ENCODE measurements at places on chromosomes 7 and 10. TPM values are rescaled to one million over a fixed set of nuclear protein-coding genes. Genes with fewer than 3 reads are reported as not detected.

- DNase-seq, result no peak
Observed at GRCh38 chr10:123252779-123253178, 98.6 kb downstream of the BUB3 start.

GRCh38 chr7:68411742-68412141, 1186.5 kb upstream of the AUTS2 start:
- no peak for DNase-seq

- DNase-seq, result no peak
Observed at GRCh38 chr7:45216181-45216580, 58.6 kb downstream of the RAMP3 start.

DNA sequence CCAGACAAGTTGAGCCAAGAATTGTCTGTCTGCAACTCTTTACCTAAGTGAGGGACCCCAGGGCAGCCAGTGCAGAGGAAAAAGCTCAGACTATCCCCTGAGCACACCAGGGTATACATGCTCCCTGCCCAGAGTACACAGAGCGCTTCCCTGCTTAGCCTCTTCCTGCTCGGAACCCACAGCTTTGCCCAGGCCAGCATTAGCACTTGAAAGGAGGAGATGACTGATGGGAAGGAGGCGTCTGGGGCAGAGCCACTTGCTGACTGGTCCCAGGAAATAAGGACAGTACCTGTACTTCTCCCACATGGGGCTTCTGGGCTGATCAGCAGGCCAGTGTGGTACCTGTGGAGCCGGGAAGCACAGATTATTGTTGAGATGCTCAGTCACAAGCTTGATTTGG, 48.4 kb upstream of the TRIM8 start:
- DNase-seq, result no peak

DNA sequence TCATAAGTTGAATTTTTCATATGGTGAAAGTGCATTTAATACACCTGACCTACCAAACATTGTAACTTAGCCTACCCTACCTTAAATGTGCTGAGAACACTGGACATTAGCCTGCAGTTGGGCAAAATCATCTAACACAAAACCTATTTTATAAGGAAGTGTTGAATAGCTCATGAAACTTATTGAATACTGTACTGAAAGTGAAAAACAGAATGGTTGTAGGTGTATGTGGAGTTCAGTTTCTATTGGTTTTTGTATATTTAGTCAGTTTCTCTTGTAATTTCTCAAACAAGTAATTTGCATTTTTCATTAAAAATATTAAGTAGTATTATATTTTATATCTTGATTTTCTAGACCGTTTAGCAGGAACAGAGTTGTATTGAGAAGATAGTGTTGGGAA, 15.3 kb downstream of the CCDC7 start:
- DNase-seq, result no peak

- no peak for DNase-seq
Observed at GRCh38 chr7:128934361-128935341, 3.1 kb upstream of the IRF5 start.

GRCh38 chr7:122942765-122943164, 52.7 kb downstream of the TAS2R16 start:
- no peak for DNase-seq

DNA sequence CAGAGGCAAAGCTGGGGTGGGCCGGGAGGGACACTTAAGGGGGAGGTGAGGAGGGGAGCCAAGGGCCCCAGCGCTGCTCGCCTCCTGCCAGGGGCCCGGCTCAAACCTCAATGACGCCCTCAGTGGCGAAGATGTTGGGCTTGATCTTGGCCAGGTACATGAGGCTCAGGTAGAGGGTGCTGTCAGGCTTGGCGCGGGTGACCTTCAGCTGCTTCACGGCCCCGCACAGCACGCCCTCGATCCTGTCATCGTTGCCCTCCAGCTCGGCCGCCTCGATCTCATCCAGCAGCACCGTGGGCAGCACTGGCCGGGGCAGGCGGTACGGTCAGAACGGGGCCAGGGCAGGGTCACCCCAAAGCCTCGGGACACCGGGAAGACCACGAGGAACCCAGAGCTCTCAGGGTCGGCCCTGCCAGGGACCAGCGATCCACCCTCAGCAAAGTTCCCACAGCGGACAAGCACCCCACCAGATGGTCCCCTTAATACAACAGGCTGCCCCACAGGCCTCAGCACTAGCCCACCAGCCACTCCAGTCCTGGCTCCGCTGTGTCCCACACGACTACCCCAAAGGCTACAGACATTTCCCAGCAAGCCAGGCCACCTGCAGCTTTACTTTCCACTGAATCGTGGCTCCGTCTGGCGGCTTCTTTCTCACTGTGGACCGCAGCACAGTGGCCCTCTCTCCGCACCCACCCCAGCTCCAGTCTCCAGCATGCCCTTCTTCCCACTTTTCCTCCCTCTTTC, 4.0 kb downstream of the INTS1 start:
- no peak for DNase-seq

GRCh38 chr7:46173476-46174195, 252.6 kb upstream of the IGFBP3 start:
- DNase-seq, result no peak

DNA sequence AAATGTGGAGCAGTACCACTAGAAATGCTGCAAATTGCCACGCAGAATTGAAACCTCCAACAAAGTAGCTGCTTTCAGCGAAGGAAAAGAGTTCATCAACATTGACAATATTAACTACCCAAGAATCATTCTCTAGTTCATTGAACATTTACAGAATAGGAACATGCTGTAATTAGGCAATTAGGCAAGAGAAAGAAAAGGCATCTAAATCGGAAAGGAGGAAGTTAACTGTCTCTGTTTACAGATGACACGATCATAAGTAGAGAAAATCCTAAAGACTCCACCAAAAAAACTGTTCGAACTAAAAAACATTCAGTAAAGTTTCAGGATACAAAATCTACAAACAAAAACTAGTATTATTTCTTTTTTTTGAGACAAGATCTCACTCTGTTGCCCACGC, 8.9 kb upstream of the PKD1L1 start:
- no peak for DNase-seq

DNA sequence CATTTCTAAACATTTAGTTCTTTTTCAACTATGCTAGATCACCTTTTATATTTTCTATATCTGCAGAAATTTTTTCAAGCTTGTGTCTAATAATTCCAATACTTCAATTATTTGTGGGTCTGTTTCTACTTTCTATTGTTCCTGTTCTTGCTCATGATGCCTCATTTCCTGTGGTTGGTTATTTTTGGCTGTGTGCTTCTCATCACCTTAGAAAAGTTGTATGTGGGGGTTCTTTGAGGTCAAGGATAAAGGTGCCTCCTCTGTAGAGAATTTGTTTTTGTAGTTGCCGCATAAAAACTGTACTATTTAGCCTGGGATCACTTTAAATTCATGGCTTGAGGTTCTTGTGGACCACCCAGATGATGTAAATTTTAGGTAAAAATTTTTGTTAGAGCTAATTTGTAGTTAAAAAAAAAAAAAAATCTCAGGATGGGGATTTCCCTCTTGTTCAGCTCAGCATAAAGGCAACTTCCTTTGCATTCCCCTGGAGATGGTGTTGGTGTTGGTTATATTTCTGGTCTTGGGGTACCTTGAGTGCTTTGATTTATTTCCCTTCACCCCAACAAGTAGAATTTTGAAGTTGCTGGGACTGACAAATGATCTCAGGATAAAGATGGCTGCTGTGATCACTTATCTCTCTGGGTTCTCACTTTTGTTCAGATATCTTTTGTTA, 27.0 kb upstream of the JAZF1 start:
- DNase-seq, result no peak

DNA sequence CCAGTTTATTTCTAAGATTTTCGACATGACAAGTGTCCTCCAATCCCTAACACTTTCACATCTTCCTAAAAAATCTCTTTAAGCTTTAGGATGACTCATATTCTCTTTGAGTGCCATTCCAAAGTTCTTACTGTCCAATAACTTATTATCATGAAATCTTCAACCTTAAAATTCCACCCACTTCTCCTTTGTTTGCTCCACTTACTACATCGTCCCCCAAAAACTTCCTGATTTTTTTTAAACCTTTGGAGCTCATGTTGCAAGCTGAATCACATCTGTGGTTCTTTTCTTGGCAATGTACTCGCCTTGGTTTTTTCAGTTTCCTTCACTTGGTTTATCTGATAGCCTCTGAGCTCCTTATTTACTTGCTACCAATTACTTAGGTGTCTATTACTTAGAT, 39.2 kb upstream of the JCAD start:
- DNase-seq, result no peak

DNA sequence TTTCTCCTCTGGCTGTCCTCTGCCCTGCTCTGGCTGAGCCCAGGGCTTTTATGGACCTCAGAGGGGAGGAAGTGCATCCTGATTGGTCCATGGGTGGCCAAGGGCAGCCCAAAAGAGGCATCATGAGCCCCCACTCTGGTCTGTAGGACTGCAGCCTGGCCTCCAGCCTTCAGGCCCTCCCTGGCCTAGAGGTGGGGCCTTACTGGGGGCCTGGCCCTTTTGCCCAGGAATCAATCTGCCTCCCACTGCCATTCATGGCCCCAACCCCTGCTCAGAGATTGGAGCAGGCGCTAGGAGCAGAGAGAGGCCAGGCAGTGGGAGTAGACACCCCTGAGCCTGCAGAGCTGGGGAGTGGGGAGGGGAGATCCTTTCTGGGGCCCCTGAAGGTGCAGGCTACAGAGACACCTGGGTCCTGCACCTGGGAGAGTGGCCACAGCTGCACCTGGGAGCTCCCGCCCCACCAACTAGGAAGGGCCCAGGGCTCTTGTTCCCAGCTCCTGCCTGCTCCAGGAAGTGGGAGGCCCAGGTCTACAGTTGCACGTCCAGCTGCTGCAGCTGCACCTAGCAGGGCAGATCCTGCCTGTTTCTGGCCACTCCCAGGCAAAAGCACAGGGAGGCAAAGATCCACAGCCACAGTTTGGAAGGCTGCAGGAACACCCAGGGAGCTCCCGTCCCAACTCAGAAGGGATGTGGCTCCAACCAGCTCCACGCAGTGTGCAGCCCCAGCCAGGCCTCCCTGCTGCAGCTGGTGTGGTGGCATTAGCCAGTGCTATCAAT, 6.4 kb upstream of the DYNC2I1 start:
- DNase-seq, result no peak

- no peak for DNase-seq
Observed at GRCh38 chr10:8112230-8112905, 57.9 kb downstream of the GATA3 start.

DNA sequence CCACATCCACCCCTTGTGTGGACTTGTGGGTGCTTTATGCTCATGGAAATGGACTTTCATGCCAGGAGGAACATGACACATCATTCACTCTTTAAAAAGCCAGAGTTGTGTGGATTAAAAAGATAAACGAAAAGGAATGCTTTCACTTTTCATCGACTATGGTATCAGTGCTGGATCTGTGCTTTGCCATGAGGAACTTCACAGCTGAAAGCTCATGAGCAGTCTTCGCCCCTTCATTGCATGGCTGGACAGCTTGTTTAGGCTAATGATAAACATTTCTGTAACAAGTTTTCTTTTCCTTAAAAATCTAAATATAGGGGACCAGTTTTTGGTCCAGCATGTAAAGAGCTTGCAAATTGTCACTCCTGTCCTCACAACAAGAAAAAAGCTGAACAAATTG, 173.6 kb upstream of the NPS start:
- no peak for DNase-seq

DNA sequence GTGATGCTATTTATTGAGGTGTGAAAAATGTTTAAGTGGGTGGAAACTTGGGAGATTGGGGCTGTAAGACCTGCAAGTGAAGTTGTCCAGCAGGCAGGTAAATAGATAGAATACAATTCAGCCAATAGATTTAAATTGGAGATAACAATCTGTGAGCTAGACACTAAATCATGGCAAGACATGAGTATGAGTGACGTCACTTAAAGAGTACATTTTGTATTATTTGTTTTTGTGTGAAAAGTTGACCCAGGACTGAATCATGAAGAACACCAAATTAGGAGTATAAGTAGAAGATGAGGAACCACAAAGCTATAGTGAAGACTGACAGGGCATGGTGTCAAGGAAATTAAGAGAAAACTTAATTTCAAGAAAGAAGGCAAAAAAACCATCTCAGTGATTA, 249.1 kb upstream of the SEMA3C start:
- DNase-seq, result no peak

GRCh38 chr7:142908921-142909890, 23.7 kb upstream of the TRPV6 start:
- DNase-seq, result no peak

DNA sequence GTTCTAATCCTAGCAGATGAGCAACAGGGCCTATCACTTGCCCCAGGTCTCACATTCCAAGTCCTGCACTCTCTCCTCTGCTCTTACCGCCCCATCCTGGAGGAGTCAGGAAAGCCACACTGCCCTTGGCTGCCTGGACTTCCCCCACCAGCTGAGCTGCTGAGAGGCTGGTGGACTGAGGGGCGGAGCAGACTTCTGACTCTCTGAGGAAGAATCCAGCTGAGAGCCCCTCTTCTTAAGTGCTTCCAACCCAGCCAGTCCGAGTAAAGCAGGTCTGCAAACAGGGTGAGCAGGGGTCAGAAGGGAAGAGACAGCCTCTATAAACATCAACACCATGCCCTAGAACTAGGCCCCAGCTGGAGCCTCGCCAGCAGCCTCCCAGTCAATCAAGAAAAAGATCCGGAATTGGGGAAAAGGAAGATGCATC, 92.4 kb upstream of the TMEM72 start:
- DNase-seq, result no peak

GRCh38 chr7:25454020-25454419, 225.7 kb upstream of the NPVF start:
- no peak for DNase-seq

- no peak for DNase-seq
Observed at GRCh38 chr7:44073664-44074348, 8.4 kb upstream of the PGAM2 start.

DNA sequence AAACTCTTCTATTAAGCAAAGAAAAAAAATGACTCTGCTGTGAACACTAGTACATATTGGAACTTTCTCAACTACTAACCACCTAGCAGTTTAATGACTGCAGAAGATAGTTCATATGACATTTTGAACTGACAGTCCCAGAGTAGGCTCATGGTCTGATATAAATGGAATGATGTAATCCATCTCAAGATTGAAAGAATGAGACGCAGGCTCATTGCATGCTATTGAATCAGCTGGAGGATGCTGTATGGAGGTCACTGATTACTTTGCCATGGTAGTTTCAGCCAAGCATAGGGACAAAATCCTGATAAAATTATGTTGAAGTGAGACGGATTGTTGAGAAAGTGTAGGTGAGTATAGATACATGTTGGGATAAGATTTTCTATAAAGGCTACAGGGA, 217.6 kb upstream of the SEMA3E start:
- DNase-seq, result no peak

The KIAA1217 gene
- total RNA-seq, result 10.5 TPM

The GDF2 gene
- not detected for total RNA-seq

The ZNF804B gene
- total RNA-seq, result not detected

The SHH gene
- not detected for total RNA-seq

The PTPRZ1 gene
- 202 TPM for total RNA-seq

The ERV3-1 gene
- 33.0 TPM for total RNA-seq

The LRMDA gene
- total RNA-seq, result 0.98 TPM

The CCDC136 gene
- total RNA-seq, result 72.2 TPM

The SFTPA1 gene
- not detected for total RNA-seq

The CLDN4 gene
- 0.47 TPM for total RNA-seq

The RPEL1 gene
- not detected for total RNA-seq
